ENCODE measurements at places on chromosomes 12 and 14.

DNA sequence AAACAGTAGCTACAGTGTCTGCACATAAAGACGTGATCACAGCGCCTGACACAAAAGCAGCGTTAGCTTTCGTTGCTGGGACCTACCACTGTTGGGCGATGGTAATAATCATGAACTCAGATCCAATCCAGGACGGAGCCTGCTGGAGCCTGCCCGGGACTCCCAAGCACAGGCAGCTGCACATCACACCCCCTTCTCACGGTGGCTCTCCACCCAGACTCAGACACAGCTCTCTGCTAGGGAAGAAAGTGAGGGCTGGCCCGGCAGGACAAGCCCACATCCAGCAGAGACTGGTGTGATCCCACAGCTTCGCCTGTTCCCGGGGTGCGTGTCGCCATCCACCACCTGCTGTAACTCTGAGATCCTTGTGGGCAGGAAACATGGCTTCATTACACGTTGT is 49.9 kb upstream of the FOXN3 start:
- DNase-seq = no peak

GRCh38 chr12:11508699-11509098 is 113.3 kb upstream of the PRB2 start:
- peak; percentile 51 for DNase-seq

- DNase-seq = peak; percentile 55
These were observed 36.0 kb downstream of the EGLN3 start for GRCh38 chr14:33914676-33915516.

GRCh38 chr12:84996759-84997158 is 39.3 kb downstream of the TSPAN19 start:
- DNase-seq = no peak

DNA sequence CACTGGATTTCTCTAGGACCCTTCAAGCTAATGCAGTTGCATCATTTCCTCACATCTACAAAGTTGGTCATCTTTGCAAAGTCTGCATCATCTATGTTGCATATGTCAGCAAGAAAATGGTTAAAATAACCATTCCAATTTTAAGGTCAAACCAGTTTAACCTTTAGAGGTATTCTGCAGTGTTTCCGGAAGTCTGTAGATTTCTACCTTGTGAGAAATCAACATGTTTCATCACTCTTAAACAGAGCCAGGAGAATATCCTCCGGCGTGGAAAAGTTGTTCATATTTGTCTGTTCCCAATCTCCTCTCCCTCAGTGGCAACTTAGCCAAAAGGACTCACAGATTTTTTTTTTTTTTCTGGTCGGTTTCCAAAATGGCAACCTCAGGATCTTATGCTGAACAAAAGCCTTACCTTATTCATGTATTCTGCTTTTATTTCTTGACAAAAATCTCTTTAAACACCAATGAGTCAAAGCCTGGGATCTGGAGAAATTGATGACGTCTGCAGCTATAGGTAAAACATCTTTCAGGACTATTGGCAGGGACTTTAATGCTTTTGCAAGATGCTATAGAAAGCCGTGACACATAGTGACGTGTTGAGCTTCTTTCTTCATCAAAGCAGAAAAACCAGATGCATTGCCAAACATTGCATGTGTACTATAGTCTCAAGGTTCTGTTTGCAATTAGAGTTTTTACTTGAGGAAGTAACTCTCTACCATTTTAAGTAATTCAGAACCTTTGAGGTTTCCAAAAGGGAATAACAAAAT is 16.0 kb upstream of the CDK17 start:
- peak; percentile 64 for DNase-seq

- DNase-seq = no peak
These were observed 55.9 kb upstream of the DIO3 start for GRCh38 chr14:101505236-101505970.

DNA sequence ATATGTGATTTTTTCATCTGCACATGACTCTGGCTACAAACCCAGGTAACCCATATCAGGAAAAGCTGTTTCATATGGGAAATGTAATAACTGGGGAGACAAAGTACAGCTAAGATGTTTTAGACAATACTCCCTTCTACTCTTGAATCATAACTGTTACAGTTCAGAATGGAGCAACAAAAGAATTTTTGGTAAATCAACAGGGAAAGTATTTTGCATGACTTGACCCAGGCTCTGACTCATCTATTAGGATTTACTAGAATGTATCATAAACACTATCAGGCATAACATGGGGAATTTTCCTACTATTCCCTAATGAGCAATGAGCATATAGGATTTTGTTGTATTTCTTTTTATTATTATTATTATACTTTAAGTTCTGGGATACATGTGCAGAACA is 553.0 kb downstream of the SLC16A7 start:
- DNase-seq = peak; percentile 91

- DNase-seq = no peak
These were observed 115.4 kb upstream of the PRICKLE1 start for GRCh38 chr12:42704810-42705401.

DNA sequence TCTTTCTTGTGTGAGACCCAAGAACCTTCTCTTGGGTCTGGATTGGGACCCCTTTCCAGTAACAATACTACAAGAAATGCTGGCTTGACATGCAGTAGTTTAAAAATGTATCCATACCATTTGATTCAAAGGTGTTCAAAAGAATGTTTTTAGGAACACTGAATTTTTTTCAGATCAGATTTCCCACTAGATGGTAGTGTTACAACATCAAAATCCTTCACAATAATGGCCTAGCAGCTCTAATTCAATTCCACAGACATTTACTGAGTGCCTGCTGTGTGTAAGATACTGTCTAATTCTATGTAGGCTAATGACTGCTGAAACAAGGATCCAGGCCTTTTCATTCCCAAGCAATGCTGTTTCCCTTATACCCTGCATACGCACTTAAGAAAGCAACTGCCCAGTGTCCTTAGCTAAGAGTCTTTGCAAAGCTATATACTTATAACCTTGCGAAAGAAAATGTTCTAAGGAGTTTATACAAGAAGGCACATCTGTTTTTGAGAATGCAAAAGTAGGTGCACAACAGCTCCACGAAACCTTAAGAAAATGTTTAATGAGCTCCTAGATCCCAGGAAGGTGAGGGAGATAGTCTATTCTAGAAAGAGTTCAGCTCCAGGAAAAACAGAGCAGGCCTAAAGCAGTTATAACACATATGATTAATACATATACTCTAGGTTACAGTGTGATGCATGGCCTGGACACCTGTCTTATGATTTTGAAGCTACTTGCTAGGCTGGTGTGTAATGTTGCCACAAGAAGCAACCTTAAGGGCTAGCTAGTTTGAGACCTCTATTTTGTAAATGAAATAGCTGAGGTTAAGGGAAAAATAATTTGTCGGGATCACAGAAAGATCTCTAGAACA is 50.9 kb upstream of the PKP2 start:
- DNase-seq = no peak

DNA sequence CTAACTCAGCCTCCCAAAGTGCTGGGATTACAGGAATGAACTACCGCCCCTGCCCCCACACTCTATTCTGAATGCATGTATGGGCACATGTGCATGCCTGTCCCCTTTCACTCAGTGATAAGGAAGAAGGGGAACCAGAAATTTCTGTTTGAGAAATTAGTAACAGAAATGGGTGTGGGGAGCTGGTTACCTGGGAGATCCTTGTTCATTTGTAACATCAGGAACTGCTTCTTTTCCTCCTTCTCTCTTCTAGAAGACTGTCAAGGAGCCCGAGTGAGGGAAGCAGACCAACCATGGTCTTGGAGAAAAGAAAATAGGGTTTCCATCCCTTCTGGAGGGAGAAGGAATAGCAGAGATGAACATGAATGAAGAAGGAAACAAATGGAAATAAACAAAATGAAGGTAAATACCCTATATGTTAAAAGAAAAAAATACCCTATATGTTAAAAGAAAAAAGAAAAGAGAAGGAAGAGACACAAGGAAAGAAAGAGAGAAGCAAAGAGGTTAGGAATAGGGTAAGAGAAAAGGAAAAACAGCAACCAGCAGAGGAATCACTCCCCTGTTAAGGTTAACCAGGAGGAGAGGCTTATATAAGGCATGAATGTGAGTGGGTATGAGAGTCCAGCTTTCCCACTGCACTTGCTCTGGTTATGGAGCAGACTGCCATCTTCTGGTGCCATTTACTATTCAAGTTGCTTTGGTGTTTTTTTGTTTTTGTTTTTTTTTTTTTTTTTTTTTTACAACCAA is 3.3 kb downstream of the PPP1R3E start:
- DNase-seq = peak; percentile 53

DNA sequence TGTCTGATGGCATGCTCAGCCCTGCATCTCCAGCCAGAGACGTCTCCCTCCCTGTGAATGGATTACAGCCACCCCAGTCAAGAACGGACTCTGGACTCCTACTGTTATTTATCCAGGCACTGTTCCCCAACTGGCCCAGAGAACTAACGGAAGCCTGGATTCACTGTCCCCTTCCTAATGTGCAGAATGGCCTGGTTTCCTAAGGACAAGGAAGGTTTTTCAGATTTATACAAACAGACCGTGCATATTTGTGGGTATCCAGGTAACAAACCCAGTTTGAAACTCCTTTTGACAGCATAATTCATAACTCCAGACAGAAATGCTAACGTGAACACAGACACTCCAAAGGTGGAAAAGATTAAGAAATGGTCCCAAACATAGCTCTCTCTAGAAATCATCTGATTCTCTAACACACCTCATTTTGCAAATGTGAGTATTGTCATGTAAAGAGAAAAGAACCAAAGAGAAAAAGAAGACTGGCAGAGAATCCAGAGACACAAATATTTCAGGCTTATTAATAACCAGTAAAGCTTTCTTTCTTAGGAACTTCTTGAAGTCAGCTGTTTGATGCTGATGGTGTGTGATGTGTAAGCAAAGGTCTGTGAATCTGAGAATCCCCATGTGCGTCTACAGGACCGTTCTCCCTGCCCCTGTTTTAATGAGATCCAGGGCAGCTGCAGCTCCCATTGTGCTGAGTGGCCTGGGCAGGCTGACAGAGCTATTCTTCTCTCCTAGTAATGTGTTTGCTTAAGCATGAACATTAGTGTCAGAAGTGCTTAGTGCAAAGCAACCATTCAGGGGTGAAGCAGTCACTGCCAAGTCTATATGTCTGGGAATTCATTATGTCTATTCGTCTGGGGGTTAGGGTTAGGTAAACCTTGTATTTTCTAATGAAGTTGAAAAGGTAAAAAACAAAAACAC is 86.8 kb upstream of the HIF1A start:
- DNase-seq = no peak

DNA sequence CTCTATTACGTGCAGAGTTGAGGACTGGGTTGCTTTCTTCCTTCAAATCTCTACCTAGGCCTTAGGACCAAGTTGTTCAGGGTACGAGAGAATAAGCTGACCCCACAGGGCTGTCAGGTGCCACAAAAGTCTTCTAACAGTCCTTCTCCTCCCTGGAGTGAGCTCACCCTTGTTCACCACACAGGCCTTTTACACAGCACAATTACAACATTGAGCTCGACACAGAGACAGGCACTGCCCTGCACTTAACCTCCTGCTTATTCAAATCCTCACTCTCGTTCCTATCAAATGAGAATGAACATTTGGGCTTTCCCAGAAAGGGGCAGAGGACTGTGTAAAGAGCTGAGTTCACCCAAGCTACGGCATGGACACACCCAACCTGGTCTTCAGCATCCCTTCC is 2.4 kb downstream of the GALNT6 start:
- no peak for DNase-seq

DNA sequence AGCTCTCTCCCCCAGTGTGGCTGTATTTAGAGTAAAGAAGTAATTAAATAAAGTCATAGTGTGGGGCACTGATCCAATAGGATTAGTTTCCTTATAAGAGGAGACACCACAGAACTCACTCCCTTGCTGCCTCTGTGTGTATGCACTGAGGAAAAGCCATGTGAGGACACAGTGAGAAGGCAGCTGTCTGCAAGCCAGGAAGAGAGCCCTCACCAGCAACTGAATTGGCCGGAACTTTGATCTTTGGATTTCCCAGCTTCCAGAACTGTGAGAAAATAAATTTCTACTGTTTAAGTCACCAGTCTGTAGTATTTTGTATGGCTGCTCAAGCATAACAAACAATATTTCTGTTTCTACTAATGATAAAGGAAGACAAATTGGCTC is 368.7 kb upstream of the PRICKLE1 start:
- no peak for DNase-seq

- DNase-seq = no peak
These were observed 120.1 kb upstream of the CCND2 start for GRCh38 chr12:4153343-4153892.

GRCh38 chr12:21604245-21605101 is at the start of gene GYS2:
GYS2 (minus strand) TSS chr12:21604847; CDS start chr12:21604592, 255 bp downstream.
- no peak for DNase-seq

GRCh38 chr14:82510007-82510406 is 976.4 kb upstream of the SEL1L start:
- DNase-seq = no peak

GRCh38 chr14:63223596-63223995 is 19.4 kb downstream of the RHOJ start:
- no peak for DNase-seq

- DNase-seq = no peak
These were observed 20.7 kb downstream of the IQSEC3 start for GRCh38 chr12:87315-87714.

- no peak for DNase-seq
These were observed 30.8 kb downstream of the COA8 start for GRCh38 chr14:103593577-103593976.

DNA sequence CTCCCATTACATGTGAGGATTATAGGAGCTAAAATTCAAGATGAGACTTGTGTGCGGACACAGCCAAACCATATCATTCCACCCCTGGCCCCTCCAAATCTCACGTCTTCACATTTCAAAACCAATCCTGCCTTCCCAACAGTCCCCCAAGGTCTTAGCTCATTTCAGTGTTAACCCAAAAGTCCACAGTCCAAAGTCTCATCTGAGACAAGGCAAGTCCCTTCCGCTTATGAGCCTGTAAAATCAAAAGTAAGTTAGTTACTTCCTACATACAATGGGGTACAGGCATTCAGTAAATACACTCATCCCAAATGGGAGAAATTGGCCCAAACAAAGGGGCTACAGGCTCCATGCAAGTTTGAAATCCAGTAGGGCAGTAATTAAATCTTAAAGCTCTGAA is 76.1 kb downstream of the CRADD start:
- DNase-seq = no peak

- no peak for DNase-seq
These were observed 27.2 kb upstream of the NT5DC3 start for GRCh38 chr12:103868215-103868614.

All from EL (cell line).